Activated CD8-positive, alpha-beta memory T cell treated with anti-CD3 and anti-CD28 coated beads, Interleukin-2, amount 10 ng/mL, durations not matched to agents 7 days and 5 days (primary cell): ENCODE measurements at places on chromosomes 7 and 10.
A peak's percentile ranks its signal among the peaks of the same experiment; 100 is the strongest.

DNA sequence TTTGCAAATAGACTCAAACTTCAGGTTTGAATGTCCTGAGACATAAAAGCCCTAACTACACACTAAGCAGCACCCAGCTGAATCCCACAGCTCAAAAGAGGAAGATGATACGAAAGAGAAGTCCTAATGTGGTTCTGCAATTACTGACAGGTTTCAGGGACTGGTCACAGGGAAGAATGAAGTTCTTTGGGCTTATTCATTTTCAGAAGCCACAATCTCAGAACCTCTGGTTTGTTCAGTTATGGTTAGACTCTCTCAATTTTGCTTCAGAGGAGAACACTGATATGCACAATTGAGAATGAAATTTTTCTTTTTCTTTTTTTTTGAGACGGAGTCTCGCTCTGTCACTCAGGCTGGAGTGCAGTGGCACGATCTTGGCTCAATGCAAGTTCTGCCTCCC lies 94.6 kb upstream of the FAM180A start:
- no peak overlapping the region for H3K4me3 ChIP-seq
- no peak for DNase-seq
- H3K27me3 ChIP-seq: peaks cover 4% of the 10 kb centered on the region
- no peak overlapping the region for H3K27ac ChIP-seq
- H3K36me3 ChIP-seq: no peaks in the 10 kb centered on the region
- H3K4me1 ChIP-seq: peaks cover 9% of the 10 kb centered on the region

- DNase-seq: no peak
- peak overlapping the region; percentile 96 for H3K4me3 ChIP-seq
- peaks cover 11% of the 10 kb centered on the region for H3K36me3 ChIP-seq
- H3K27me3 ChIP-seq: no peaks in the 10 kb centered on the region
- H3K4me1 ChIP-seq: peaks cover 53% of the 10 kb centered on the region
- peak overlapping the region; percentile 95 for H3K27ac ChIP-seq
Measured at GRCh38 chr7:131328377-131329175, 900 bp downstream of the MKLN1 start.

GRCh38 chr7:51288896-51289622 lies 27.6 kb downstream of the COBL start:
- no peak overlapping the region for H3K27ac ChIP-seq
- H3K36me3 ChIP-seq: no peaks in the 10 kb centered on the region
- H3K27me3 ChIP-seq: peaks cover 6% of the 10 kb centered on the region
- H3K4me3 ChIP-seq: no peak overlapping the region
- no peak for DNase-seq
- no peaks in the 10 kb centered on the region for H3K4me1 ChIP-seq

DNA sequence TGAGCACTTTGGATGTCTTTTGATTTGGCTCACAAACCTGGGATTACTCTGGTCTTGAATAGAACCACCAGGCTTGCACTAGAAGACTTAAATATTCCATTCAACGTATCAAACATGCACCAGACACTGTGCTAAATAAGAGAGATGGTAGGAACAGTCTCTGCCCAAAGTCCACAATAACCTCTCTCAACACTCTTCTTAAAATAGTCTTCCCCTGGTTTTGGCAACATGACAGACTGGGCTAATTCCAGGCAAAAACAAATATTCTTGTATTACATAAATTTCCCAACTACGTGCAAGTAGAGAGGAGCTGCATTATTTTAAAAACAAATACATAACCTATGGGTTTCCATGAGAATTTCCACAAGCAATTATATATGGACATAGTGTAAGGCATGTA lies 64.8 kb upstream of the PAPSS2 start:
- no peaks in the 10 kb centered on the region for H3K4me1 ChIP-seq
- H3K27ac ChIP-seq: no peak overlapping the region
- no peaks in the 10 kb centered on the region for H3K36me3 ChIP-seq
- DNase-seq: no peak
- H3K4me3 ChIP-seq: no peak overlapping the region

GRCh38 chr10:79286318-79286951 lies 60.8 kb upstream of the PPIF start:
- H3K27ac ChIP-seq: peak overlapping the region; percentile 95
- no peaks in the 10 kb centered on the region for H3K27me3 ChIP-seq
- H3K4me1 ChIP-seq: peaks cover 69% of the 10 kb centered on the region
- peaks cover 21% of the 10 kb centered on the region for H3K36me3 ChIP-seq

- DNase-seq: no peak
- H3K27ac ChIP-seq: no peak overlapping the region
- peaks cover 21% of the 10 kb centered on the region for H3K4me1 ChIP-seq
- peaks cover 2% of the 10 kb centered on the region for H3K27me3 ChIP-seq
Measured at GRCh38 chr10:97012470-97012869, 173.3 kb downstream of the SLIT1 start.

DNA sequence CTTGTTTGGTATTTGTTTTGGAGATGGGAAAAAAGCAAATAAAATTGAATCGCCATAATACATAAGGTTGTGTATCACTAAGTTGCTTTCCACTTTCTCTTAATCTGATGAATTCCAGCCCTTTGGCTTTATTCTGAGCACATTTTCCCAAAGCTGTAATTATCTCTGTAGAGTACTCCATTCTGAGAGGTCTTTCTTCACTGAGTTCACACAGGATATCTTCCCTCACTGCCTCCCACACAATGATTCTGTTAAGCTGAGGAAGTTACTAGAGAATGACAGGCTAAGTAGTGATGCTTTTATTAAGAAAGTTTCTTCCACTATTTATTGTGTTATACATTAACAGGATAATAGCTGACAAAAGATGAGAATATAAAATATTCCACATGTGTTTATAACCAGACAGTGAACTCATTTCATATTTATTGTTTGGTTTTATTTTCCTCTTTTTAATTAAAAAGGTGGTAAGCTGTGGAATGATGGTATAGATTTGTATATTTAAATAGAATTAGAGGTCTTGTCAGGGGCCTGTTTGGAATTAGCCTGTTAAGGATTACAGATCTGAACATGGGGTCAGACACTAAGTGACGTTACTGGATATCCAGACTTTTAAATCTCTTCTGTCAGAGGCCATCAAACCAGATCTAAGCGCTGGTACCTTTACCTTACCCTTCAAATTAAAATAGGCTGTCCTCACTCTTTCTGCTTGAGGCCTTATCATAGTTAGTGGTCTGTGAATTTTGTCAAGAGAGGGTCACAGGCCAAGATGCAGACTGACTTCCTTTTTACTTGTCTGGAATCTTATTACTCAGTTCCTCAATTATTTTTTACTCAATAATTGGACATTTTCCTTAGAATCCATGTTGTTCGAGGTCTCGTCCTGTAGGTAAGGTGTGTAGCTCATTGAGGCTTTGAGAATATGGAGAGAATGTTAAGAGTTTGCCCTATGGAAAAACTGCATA lies 8.4 kb downstream of the PLXDC2 start:
- no peak for DNase-seq
- H3K27ac ChIP-seq: no peak overlapping the region
- H3K4me1 ChIP-seq: no peaks in the 10 kb centered on the region
- H3K4me3 ChIP-seq: no peak overlapping the region

GRCh38 chr7:143003393-143004051 lies 23.4 kb downstream of the OR9A2 start:
- peaks cover 18% of the 10 kb centered on the region for H3K27me3 ChIP-seq
- H3K4me3 ChIP-seq: peak overlapping the region; percentile 65
- peaks cover 1% of the 10 kb centered on the region for H3K36me3 ChIP-seq
- H3K27ac ChIP-seq: peak overlapping the region; percentile 38
- H3K4me1 ChIP-seq: peaks cover 11% of the 10 kb centered on the region
- no peak for DNase-seq

DNA sequence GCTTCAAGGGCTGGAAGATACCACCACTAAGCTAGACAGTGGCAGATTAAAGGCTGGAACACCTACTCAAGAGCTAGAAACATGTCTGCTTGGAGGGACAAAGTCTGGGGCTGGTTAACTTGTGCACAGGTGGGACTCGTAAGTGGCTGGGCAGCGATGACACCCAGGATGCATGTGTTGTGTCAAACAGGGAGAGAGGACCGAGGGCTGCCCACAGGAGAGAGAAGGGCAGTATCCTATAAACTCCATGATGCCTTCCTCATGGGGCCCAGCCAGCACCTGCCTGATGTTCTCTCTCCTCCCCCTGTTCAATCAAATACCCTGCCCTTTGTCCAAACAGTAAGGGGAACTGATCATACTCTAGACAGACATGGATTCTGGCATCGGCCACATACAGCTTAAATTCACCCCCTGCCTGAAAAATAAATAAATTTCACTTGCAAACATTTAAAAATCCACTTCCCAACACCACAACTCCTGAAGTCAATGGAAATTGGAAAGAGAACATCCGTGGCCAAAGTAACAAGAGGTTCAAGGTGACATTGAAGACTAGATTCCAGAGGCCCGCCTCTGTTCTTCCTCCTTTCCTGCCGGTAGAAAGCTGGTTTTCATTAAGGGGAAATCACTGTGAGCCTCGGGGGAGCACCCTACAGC lies 50.6 kb downstream of the CHST15 start:
- no peaks in the 10 kb centered on the region for H3K36me3 ChIP-seq
- peaks cover 27% of the 10 kb centered on the region for H3K27me3 ChIP-seq
- no peak overlapping the region for H3K4me3 ChIP-seq
- H3K4me1 ChIP-seq: peaks cover 4% of the 10 kb centered on the region
- no peak overlapping the region for H3K27ac ChIP-seq

- H3K27ac ChIP-seq: no peak overlapping the region
- no peak overlapping the region for H3K4me3 ChIP-seq
- no peak for DNase-seq
- no peaks in the 10 kb centered on the region for H3K36me3 ChIP-seq
Measured at GRCh38 chr7:88771417-88771816, 11.9 kb downstream of the ZNF804B start.

DNA sequence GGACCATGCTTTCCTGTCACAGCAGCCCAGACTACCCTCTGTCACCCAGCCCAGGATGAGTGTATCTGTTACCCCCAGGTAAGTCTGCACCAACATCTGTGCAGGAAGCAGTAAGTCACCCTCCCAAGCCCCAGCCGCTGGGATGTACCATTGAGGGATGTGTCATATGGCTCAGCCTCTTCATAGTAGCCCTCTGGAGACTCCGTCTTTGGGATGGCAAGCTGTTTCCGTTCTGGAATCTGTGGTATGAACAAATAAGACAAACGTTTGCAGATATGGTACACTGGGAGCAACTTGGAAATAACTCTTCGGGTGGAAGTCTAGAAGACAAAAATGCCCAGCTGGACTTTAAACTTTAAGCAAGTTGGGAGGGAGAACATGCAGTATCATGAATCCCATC lies 81.3 kb downstream of the AFAP1L2 start:
- H3K4me3 ChIP-seq: no peak overlapping the region
- no peak for DNase-seq
- H3K27me3 ChIP-seq: peaks cover 2% of the 10 kb centered on the region

DNA sequence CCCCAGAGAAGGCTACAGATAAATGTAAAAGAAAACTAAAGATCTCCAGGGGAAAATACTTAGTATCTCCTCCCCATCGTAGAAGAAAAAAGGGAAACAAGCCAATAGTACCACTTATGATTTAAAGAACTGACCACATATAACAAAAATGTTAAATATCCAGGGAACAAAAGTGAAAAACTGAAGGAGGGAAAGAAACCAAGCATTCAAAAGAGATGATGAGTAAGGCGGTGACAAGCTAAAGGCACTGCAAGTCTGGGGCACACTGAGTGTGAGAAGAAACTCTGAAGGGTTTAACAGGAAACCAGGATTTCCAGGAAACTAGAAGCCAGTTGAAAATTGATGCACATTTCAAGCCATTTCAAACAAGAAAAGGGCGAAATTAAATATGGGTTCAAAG lies 226.3 kb downstream of the AHR start:
- H3K36me3 ChIP-seq: peaks cover 4% of the 10 kb centered on the region
- H3K4me1 ChIP-seq: peaks cover 26% of the 10 kb centered on the region
- H3K4me3 ChIP-seq: no peak overlapping the region
- H3K27me3 ChIP-seq: no peaks in the 10 kb centered on the region
- no peak for DNase-seq

- H3K27me3 ChIP-seq: peaks cover 5% of the 10 kb centered on the region
- H3K4me3 ChIP-seq: no peak overlapping the region
- no peak overlapping the region for H3K27ac ChIP-seq
- H3K4me1 ChIP-seq: no peaks in the 10 kb centered on the region
Measured at GRCh38 chr10:58488921-58489320, 23.8 kb upstream of the BICC1 start.

GRCh38 chr10:36187380-36188079 lies 545.4 kb upstream of the FZD8 start:
- no peak overlapping the region for H3K4me3 ChIP-seq
- DNase-seq: no peak
- no peaks in the 10 kb centered on the region for H3K36me3 ChIP-seq
- no peak overlapping the region for H3K27ac ChIP-seq

- H3K4me1 ChIP-seq: no peaks in the 10 kb centered on the region
- H3K36me3 ChIP-seq: no peaks in the 10 kb centered on the region
- no peak overlapping the region for H3K4me3 ChIP-seq
- H3K27me3 ChIP-seq: no peaks in the 10 kb centered on the region
Measured at GRCh38 chr10:18117276-18117675, 22.9 kb upstream of the CACNB2 start.

DNA sequence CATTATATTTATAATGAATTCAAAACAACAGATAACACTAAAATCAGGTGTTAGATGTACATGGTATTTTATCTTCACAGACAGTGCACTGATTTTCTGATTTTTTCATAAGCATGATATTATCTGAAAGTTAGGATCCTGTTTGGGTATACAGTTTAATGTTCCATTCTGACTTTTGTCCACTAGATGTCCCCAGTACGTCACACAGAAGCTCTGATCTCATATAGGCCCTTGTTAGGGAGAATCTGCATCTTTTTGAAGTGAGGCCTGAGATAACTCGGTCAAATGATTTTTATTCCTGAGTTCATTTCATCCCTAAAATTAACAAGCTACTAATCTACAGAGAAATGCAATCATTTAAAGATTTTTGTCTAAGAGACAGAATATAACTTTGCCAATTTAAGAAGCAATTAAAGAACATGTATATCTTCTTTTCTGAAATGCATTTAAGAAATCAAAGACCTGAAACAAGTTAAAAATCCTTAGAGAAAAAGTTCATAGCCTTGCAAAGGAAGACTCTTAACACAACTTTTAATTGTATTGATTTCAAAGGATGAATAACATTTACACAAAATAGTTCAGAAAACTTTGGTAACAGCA lies 72.0 kb upstream of the TES start:
- H3K4me1 ChIP-seq: peaks cover 31% of the 10 kb centered on the region
- no peak overlapping the region for H3K4me3 ChIP-seq
- peaks cover 14% of the 10 kb centered on the region for H3K36me3 ChIP-seq
- H3K27ac ChIP-seq: no peak overlapping the region

GRCh38 chr10:48683424-48683823 lies 1.2 kb upstream of the WDFY4 start:
- H3K27me3 ChIP-seq: peaks cover 5% of the 10 kb centered on the region
- H3K27ac ChIP-seq: no peak overlapping the region
- H3K4me1 ChIP-seq: no peaks in the 10 kb centered on the region
- no peaks in the 10 kb centered on the region for H3K36me3 ChIP-seq
- H3K4me3 ChIP-seq: no peak overlapping the region

GRCh38 chr10:128051548-128051947 lies 74.7 kb downstream of the MKI67 start:
- no peak overlapping the region for H3K27ac ChIP-seq
- no peak for DNase-seq
- no peaks in the 10 kb centered on the region for H3K27me3 ChIP-seq
- H3K4me1 ChIP-seq: peaks cover 43% of the 10 kb centered on the region

DNA sequence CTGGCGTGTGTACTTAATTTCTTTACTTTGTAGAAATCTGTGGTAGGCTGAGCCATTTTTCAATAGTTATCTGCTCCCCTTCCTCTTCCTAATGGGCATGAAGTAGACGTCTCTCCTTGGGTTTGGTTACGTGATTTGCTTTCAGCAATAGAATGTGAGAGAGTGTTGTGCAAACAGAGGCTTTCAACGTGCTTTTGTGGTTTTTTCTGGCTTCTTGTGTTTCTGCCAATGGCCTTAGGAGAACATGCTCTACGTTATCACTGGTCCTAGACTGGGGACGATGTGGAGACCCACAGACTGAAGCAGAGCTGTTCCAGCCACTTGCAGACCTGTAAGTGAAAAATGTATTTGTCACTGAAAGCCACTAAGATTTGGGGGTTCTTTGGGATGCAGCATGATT lies 107.2 kb upstream of the NPTX2 start:
- H3K4me3 ChIP-seq: no peak overlapping the region
- no peaks in the 10 kb centered on the region for H3K36me3 ChIP-seq
- H3K27me3 ChIP-seq: no peaks in the 10 kb centered on the region
- no peak for DNase-seq
